ENCODE measurements at places on chromosomes 4 and X. TPM values are rescaled to one million over a fixed set of nuclear protein-coding genes. Genes with fewer than 3 reads are reported as not detected.

- DNase-seq, result peak; percentile 24
These were observed 238.1 kb downstream of the BMPR1B start for GRCh38 chr4:94995684-94996394.

DNA sequence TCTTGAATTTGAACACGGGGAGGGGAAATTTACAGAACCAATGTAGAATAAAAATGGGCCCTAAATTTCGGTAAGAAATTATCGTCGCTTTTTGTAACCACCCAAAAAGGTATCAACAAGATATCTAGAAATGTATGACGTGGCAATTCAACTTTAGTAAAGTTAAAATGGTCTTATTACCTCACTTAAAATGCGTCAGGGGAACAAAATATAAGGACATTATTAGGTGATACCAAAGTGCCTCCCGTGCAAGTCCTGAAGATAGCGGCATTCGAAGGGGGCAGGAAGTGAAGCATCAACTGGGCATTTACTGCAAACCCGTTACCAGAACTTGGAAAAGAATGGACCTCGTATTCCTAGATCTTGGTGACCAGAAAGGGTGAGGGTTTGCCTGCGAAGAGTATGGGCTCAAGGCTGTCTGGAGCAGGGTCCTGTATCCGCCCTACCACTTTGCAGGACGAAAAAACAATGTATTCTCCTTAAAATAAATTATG, 980 bp downstream of the AP1S2 start:
- no peak for DNase-seq

DNA sequence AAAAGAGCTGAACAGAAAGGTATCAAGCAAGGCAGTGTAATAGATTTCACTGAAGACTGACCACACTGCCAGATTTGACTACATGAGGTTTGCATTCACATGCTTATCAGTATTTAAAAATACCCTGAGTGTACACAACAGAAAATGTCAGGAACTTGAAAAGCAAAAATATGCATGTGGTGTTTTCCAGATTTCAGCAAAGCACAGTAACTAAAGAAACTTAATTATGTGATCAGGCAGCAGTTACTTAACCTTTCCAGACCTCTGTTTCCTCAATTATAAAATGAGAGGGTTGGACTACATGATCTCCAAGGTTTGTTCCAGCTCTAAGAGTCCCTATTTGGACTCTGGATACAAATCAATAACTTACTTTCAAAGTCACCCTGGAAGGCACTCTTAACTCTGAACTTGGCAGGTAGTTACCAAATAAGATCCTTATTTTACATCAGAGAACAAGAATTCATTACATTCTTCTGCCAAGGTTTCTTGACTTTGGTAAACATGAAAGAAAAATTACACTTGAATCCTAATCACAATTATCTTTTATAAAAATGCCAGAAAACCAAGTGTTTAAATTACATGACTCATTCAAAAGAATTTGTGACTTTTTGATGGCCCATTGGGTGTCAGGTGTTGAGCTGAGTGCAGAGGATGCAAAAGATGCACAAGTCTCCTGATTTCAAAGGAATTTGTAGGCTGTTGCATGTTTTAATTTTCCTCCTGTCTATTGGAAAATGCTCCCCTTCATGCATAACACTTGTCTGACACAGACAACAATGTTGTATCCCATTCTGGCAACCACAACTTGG, 241.6 kb downstream of the MGST2 start:
- no peak for DNase-seq

DNA sequence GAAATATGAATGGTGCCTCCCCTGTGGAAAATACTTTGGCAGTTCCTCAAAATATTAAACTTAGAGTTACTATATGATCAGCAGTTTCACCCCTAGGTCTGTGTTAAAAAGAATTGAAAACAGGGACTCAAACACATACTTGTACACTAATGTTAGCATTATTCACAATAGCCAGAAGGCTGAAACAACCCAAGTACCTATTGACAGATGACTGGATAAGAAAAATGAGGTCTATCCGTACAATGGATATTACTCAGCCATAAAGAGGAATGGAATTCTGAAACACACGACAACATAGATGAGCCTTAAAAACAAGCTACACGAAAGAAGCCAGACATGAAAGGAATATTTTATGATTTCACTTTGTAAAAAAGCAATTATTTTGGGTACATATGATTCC, 54.9 kb downstream of the PGRMC2 start:
- no peak for DNase-seq

GRCh38 chrX:31604629-31605221, 532.9 kb upstream of the FTHL17 start:
- no peak for DNase-seq

DNA sequence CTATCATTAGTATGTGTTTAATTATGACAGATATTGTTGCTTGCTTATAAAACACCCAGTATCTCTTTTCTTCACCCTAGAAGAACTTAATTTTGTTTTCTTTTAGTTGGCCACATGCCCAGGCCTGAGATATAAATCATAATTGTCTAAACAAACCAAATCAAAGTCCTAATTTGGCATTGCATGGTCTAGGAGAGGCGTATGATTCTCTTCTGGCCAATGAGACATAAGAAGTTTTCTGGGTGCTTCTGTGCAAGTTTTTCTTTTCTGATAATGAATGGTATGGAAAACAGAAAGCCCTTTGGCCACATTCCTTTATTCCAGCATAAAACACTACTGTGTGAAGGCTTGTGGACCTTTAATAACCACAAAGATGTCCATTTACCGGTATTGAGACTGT, 192.9 kb upstream of the CTSO start:
- DNase-seq, result no peak

GRCh38 chr4:25484243-25484721, 107.2 kb downstream of the ANAPC4 start:
- no peak for DNase-seq

- DNase-seq, result no peak
These were observed 7.5 kb downstream of the APEX2 start for GRCh38 chrX:55007656-55008055.

GRCh38 chr4:149008415-149009025, 566.3 kb upstream of the NR3C2 start:
- DNase-seq, result no peak

GRCh38 chr4:113008135-113008534, 41.3 kb upstream of the ANK2 start:
- no peak for DNase-seq

GRCh38 chr4:47145630-47146029, 114.3 kb downstream of the GABRB1 start:
- no peak for DNase-seq

DNA sequence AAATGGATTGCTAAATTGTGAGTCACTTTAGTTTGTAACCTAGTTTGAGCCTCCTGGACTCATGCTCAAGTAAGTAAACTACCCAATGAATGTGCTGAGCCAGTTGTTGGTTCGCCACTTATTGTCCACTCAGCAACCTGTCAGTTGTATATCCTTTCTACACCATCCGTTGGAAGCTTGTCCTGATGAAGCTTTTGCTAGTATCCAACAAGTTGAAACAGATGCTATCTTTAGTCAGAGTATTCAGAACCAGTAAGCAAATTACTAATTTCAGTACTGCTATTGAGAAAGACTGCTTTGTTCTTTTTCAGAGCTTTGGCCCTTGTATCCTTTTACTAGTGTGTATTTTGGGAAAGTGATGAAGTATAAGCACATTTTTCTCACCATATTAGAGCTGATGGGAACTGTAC, 4.3 kb upstream of the NAA15 start:
- DNase-seq, result no peak

- no peak for DNase-seq
These were observed 16.8 kb upstream of the IGSF1 start for GRCh38 chrX:131305926-131306325.

GRCh38 chr4:174193438-174194374, 89.8 kb downstream of the FBXO8 start:
- no peak for DNase-seq

EVC2 gene
- 0.33 TPM for polyA plus RNA-seq

RADX gene
- polyA plus RNA-seq, result 0.95 TPM

CCNB3 gene
- polyA plus RNA-seq, result 0.11 TPM

NUDT10 gene
- polyA plus RNA-seq, result 0.06 TPM

CHST7 gene
- polyA plus RNA-seq, result 1.6 TPM

CYLC1 gene
- not detected for polyA plus RNA-seq

ATP1B4 gene
- polyA plus RNA-seq, result 2.1 TPM

DGKQ gene
- 2.4 TPM for polyA plus RNA-seq

CNKSR2 gene
- 0.16 TPM for polyA plus RNA-seq

TMLHE gene
- polyA plus RNA-seq, result 16.5 TPM
